ENCODE measurements at places on chromosomes 5 and 9. TPM values are rescaled to one million over a fixed set of nuclear protein-coding genes. Genes with fewer than 3 reads are reported as not detected.

DNA sequence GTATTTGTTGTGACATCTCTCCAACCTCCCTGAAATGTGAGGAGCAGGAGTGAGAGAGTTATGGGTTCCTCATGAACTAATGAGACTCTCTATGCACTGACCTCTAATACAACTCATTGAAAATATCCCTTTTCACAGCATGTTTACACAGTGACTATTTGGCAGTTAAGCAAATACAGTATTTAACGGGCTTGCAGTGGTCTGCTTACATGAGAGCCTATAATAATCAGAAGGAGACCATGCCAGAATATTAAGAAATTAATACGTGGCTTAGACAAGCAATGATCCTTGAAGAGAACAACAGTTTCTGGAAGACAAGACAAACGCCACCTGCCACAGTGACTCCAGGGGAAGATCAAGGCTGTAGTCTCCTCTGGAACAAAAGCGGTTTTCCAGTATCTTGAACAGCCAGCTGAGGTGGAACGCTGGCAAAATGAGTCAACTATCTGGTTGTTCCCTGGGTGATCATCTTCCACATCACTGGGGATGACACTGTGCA lies 424.5 kb downstream of the DMAC1 start:
- DNase-seq = no peak

DNA sequence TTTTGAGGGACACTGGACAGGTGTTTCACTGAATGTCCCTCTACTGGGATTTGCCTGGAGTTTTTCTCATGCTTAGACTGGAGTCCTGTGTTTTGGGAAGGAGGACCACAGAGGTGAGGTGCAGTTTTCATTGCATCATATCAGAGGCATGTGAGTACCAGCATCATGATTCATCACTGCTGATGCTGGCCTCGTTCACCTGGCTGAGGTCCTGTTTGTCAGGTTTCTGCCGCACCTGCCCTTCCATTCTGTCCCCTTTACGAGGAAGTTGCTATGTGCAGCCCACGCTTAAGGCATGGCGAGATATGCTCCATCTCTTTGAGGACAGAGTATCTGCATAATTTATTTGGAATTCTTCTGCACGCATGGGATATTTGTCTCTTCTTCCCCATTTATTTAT lies 162.1 kb downstream of the TENT4A start:
- DNase-seq = no peak

FOXD4 gene
- not detected for polyA plus RNA-seq

CDC25C gene
- 3.2 TPM for polyA plus RNA-seq

Measured in AG04450 (cell line).